ENCODE measurements at places on chromosomes 11 and 22.

DNA sequence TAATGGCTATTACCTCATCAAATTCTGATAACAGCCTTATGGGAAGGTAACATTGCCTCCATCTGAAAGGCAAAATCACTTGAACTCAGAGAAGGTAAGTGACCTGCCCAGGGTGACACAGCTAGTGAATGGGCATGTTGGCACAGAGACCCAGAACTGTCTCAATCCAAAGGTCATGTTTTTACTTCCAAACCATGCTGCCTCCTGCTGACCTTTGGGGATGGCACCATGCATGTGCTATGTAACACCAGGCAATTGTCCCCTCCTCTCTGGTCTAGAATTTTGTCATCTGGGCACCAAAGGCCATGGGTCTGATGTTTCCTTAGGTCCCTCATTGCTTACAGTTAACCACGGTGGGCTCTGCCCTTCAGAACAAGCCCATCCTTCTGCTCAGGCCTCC, 417.4 kb downstream of the SOX6 start:
- DNase-seq: no peak

GRCh38 chr11:103661185-103661584, 375.3 kb upstream of the DDI1 start:
- no peak for DNase-seq

DNA sequence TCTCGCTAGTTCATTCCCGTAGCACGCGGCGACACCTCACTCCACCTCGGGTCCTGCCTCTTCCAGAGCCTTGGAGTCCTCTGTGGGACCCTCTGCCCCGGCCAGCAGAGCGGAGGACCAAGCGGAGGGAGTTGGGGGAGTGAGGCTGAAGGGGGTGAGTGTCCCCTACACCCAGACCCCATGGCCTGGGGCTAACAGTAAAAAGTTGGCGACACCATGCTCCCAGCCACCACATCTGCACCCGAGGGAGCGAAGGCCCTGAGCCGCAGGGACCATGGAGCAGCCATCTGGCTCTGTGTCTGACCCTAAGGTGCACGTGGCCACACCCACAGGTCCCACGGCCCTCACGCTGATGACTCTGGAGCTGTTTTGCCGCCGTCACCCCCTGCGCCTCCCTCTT, 293.8 kb downstream of the BRD1 start:
- no peak for DNase-seq

- no peak for DNase-seq
These were observed 41.0 kb upstream of the AQP11 start for GRCh38 chr11:77548552-77549445.

GRCh38 chr11:63985812-63986155, 454 bp upstream of the OTUB1 start:
- no peak for DNase-seq

GRCh38 chr22:36369004-36369921, 18.5 kb downstream of the MYH9 start:
- DNase-seq: no peak

DNA sequence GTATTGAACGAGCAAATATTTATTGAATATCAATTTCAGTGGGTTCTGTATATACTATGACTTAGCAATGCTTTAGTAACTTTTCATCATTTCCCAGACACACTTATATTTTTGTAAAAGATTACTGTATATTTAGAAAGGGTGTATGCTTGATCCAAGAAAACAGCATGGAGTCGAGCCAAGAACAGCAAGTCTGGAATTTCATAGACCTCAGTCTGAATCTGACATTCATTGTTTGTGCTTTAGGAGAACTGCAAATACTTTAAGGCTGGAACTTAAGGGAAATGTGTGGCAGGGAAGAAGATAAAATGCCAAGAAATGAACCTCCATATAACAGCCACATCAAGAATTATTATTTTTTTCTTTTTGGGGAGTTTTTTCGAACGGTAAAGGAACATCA, 1156.8 kb downstream of the LRRC4C start:
- no peak for DNase-seq

- DNase-seq: no peak
These were observed 41.4 kb upstream of the PTPRJ start for GRCh38 chr11:47938791-47939560.

DNA sequence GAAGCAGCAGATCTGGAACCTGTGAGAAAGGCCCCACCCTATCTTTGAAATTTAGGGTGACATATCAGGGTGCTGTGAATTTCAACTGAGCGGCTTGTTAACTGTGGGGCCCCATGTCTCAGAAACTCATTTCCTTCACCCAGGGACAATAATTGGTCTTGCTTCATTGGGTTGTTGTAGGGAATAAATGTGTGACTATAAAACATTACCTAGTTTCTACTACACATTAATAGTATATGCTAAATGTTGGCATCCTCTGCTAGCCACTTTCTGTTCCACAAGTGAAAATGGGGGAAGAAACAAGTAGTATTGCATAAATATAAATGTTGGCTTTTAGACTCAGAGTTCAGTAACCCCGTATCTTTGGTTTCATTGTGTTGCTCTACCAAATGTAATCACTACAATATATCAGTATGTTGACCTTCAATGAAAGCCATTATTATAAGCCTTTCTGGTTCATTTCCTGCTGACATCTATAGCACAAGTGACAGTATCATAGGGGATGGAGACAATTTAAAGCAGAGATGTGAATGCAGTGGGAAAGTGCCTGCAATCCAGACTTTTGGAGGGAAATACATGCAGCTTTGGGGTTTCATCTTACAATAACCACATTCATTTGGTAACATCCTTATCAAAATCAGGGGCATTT, 905.5 kb upstream of the RAG2 start:
- no peak for DNase-seq

GRCh38 chr11:102112509-102112821, 2.2 kb downstream of the YAP1 start:
- no peak for DNase-seq

DNA sequence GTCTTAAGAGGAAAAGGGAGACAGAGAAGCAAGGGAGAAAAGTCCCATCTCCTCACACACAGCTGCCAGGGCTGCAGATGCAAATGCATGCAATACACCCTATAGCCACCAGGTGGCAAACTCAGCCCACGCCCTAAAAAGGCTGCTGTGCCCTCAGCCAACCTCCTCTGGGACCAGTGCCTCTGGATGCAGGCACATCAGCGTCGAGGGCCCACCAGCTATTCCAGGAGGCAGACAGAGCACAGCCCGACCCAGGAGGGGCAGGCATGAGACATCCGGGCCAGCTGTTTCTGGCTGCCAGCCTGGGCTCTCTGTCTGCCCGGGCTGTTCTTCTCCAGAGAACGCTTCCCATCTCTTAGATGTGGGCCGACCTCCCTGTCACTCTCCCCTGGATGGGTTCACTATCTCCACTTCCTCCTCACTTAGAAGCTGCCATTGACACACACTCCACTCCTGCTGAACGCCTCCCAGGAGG, 39.7 kb downstream of the TPBGL start:
- DNase-seq: peak; percentile 70

GRCh38 chr11:107562647-107563208, 2.8 kb downstream of the ALKBH8 start:
- no peak for DNase-seq

DNA sequence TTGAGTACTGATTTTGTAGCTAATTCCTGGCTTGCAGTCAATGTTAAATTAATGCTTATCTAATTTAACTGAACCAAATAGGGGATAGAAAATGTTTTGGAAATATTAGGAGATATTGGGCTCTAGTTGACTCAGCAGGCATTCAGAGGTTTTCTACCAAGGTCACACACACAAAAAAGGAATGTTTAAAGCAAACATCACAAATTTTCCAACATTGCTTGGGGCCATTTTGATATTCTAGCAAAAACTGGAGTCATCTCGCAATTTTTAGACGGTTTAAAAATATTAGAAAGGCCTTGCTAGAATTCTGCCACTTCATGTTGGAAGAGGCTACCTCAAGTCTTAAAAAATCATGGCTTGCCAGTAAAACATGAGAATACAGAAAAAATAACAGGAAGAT, 2082.1 kb upstream of the RAG2 start:
- no peak for DNase-seq

DNA sequence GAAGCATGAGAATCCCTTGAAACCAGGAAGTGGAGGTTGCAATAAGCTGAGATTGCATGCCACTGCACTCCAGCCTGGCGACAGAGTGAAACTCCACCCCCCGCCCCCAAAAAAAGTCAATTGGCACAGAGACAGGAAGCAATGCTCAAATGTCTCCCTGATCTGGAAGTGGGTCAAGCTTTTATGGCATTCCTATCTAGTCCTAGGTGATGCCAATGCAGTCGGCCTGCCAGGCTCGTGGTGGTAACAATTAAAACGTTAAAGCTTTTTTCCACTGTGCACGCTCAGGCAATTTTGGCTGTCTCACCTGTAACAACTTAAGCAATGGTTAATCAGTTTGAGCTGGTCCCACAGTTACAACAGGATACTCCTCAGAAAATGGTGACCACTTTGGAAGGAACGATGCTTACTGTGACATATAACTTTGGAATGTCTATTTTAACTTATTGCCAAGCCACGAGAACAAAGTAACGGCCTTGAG, 18.9 kb upstream of the PISD start:
- peak; percentile 4 for DNase-seq

DNA sequence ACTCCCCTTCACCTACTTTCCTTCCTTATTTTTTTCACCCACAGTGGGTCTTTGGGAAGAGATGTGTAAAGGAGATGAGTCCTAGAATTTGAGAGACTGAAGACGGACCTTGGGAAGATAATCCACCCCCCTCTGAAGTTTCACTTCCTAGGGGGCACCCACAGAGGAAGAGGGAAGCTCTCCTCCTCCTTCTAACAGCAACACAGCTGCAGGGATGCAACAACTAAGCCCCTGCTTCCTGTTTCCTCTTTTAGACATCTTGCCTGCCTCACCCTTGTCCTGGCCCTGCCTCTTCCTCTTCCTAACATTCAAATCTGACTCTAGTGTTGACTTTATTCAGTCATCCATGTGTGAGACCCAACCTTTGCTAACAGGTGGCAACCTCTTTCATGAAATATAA, 424.6 kb downstream of the BUD13 start:
- no peak for DNase-seq

DNA sequence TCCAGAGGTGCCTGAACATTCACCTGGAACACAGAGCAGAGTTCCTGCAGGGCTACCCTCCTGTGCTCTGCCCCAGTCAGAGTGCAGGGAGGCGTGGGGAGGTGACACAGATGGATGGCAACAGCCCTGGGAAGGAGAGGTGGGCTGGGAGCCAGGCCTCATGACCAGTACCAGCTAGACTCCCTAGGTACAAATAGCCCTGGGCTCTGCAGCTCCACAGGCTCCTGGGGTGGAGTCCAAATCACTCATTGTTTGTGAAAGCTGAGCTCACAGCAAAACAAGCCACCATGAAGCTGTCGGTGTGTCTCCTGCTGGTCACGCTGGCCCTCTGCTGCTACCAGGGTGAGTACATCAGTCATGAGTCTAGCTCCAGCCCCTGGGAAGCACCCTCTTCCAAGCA, at the start of gene SCGB1D2:
TSS of gene SCGB1D2 (plus strand) at position 219 of the 400 bp plus-strand sequence. CDS start at position 288, 69 bp downstream.
- DNase-seq: no peak

DNA sequence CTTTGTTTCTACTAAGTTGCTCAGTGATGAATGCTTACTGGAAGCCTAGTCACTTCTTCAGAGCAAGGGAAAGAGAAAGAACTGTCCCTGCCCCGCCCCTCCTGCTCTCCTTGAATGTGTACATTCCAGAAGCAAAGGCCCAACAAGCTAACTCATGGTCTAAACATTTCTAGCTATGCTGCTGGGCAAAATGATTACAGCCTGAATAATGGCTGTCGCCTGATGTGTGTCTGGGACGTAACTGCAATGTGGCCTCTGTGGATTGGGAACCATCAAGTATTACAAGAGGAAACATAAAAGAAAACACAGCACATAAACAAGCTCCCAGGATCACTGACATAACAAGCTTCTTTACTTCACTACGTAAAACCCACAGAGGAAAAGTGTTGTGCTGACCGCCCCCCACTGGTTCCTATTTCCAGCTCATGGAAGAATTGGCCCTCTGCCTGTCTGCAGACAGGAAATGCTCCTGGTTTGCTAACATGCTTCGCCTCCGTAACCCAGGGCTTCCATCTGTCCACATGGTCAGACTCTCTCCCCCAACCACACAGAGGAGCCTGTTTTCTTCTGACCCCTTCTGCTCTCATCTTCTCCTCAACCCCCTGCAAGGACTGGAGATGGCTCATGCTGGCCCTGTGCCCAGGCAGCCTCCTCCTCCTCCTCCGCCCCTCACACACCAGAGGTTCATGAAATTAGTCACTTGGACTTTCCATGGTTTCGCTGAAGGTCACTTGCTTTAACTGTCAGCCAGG, 187.2 kb downstream of the MAML2 start:
- peak; percentile 94 for DNase-seq

DNA sequence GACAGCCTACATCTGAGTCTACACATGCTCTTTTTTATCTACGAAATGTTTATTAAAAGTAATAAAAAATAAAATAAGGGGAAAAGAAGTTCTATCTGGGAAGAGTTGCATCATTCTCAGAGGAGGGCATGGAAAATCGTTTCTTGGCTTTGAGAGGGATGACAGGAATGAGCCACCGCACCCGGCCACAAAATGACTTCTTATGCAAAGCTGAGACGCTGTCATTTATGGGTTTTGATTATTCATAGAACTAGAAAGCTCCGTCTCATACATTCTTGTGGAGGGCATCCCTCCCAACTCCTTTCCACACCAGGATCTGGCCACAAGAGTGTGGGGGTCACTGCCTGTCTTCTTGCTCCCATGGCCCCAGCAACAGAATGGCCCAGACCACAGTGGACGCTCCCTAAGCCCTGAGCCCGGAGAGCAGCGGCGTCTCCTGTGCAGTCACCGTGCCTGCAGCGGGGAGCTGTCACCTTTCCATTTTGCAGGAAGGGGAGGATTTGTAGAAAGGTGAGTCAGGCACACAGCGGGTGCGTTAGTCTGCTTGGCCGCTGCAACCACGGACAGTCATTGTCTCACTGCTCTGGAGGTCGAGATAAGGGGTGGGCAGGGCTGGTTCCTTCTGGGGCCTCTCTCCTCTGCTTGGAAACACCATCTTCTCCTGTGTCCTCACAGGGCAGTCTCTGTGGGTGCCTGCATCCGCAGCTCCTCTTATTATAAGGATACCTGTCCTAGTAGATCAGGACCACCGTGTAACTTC, 1388.7 kb downstream of the BRD1 start:
- DNase-seq: no peak
